RCC 7860 (cell line): ENCODE measurements at places on chromosomes 6 and 20.

- no peak for DNase-seq
Observed at GRCh38 chr20:37901240-37901639, 1.7 kb upstream of the VSTM2L start.

DNA sequence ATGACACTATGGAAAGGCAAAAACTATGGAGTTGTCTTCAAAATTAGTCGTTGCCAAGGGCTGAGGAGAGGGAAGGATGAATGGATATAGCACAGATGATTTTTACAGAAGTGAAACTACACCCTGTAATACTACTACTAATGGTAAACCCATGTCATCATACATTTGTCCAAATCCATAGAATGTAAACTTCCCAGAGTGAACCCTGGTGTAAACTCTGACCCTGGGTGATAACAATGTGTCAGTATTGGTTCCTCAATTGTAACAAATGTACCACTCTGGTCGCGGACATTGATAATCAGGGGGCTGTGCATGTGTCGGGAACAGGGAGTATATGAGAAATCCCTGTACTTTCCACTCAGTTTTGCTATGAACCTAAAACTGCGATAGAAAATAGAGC, 72.2 kb downstream of the CNBD2 start:
- no peak for DNase-seq

DNA sequence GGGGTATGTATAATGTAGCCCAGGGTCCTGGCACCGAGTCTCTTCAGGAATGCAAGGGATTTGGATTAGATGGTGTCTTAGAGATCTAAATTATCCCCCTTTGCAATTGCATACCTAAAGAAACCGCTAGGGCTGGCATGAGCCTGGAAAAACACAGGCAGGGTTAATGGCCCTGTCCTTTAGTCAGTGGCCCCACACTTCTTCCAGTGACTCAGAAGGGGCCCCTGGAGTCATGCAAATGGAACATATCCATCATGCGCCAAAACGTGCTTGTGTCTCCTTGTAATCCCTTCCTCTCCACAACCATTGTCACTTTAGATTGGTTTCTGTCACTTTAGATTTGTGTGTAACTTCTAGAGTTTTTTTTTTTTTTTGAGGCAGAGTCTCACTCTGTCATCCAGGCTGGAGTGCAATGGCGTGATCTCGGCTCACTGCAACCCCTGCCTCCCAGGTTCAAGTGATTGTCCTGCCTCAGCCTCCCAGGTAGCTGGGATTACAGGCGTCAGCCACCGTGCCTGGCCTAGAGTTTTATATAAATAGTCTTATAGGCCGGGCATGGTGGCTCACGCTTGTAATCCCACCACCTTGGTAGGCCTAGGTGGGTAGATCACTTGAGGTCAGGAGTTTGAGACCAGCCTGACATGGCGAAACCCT, 8.7 kb upstream of the MYBL2 start:
- peak; percentile 71 for DNase-seq

- peak; percentile 53 for DNase-seq
Observed at GRCh38 chr6:120378582-120379220, 955.6 kb downstream of the TBC1D32 start.

- no peak for DNase-seq
Observed at GRCh38 chr6:128284128-128284527, 236.3 kb downstream of the PTPRK start.

- no peak for DNase-seq
Observed at GRCh38 chr6:150235218-150235617, 92.4 kb downstream of the PPP1R14C start.

DNA sequence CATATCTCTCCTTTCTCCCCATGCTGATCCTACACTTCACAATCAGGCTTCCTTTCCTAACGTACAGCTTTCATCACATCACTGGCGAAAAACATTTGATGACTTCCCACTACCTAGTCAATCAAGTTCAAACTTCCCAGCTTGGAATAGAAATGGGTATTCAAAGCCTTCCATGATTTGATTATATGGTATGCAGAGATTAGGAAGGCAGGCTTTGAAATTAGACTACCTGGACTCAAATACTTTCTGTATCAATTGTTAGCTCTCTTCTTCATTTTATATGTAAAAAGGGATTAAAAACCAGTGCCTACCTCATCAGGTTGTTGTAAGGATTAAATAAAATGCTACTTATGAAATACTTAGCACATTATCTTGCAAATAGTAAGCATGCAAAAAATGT, 7.7 kb downstream of the NCOA6 start:
- no peak for DNase-seq

GRCh38 chr6:94272327-94272726, 853.0 kb upstream of the EPHA7 start:
- DNase-seq: no peak

DNA sequence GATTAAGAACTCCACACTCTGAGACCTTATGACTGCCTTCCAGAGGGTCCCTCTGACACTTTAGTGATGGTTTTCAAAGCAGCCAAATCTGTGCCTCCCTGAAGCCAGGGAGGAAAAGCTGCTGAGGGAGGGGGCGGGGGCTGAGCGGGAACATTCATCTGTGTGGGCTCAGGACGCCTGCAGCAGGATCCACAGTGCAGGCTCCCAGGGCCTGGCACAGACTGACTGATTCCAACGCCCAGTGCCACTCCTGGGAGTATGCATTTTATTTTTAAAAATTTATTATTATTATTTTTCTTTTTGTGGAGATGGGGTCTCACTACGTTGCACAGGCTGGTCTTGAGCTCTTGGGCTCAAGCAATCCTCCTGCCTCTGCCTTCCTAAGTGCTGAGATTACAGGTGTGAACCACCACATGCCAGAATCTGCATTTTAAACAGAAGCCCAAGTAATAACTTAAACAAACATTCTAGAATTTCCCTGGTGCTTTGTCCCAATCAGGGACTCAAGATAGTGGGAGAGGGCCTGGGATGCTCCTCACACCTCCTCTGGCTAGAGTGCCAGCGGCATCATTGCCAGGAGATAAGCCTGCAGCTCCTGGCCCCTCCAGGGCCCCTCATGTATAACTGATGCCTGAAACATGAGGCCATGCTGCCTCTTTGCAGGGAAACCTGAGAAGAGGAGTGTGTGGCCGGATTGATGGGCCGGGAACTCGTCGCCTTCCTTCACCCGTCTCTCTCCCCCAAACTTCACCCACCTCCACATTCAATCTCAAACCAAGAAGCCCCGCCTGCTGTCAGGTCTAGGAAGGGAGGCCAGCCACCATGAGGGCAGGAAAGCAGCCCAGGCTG, 438 bp upstream of the TMC2 start:
- no peak for DNase-seq

DNA sequence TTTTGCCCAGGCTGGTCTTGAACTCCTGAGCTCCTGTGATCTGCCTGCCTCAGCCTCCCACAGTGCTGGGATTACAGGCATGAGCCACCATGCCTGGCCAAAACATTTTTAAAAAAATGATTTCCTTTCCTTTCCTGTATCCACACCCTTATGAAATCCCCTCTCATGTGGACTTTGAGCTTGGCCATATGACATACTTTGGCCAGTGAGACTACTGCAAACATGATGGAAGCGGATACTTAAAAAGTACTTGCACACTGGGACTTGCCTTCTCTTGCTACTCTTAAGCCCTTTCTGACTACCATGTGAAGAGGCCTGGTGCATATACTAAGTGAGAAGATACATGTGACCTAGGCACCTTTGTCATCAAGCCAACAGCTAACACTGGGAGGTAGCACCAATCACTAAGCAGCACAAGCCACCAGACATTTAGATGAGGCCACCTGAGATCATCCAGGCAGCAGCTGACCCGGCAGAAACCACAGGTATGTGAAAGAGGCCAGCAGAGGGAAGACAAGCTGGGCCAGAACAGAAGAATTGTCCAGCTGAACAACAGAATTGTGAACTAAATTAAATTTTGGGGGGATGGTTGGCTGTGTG, 78.5 kb upstream of the HDAC2 start:
- peak; percentile 24 for DNase-seq

GRCh38 chr6:44333942-44334341, 8.5 kb upstream of the SPATS1 start:
- DNase-seq: no peak

DNA sequence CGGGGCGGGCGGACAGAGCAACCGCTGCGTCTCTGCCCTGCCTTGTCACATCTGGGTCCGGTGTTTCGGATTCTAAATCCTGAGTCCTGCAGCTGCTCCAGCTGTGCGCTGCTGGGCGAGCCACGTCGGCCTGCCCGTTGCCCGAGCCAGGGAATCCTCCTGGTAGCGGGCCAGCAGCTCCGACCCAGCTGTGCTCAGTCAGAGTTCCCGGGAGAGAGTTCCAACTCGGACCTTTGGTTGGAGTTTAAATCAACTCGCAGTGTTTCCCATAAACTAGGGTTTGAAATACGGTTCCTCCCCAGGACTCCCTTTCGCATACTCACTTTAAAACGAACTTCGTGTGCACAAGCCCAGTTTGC, 315 bp upstream of the PDE10A start:
- DNase-seq: no peak
